ENCODE measurements at places on chromosomes 7 and 10.

- no peak for DNase-seq
Observed at GRCh38 chr10:124739986-124740368, 4.2 kb downstream of the FAM53B start.

- DNase-seq: no peak
Observed at GRCh38 chr7:35777121-35777520, 23.7 kb upstream of the SEPTIN7 start.

DNA sequence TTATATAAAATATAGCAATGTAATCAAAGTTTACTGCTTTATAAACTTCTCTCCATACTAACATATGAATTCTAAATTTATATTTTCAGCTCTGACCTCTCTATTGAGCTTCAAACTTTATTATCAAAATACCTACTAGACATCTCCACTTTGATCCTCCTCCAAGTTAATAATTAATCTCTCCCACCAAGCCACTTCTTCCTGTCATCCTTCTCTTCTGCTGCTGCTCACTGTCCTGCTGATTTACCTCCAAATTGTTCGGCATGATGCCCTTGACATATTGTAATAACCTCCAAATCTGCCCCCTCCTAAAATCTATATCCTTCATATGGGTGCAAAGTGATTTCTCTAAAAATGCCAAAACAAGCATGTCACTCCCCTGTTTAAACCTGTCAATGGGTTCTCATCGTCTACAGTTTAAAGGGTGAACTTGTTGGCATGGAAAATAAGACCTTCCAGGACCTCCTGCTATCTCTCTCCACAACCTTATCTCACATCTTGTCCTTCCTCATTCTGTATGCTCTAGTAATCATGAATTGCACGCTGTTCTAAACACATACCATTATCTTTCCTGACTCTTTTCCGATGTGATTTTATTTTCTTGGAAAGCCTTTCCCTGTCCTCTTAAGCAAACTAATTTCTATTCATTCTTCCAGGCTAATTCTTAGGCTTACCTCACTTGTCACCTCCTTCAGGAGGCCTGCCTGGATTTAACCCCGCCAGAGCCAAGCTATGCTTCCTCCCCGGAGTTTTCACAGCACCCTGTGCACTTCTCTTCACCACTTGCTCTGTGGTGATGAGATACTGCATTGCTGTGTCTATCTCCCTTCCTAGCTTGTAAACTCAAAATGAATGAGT is 52.1 kb upstream of the STK17A start:
- DNase-seq: no peak

- DNase-seq: no peak
Observed at GRCh38 chr7:37961251-37961650, 40.8 kb downstream of the EPDR1 start.

- no peak for DNase-seq
Observed at GRCh38 chr10:53045315-53045714, 272.7 kb upstream of the MBL2 start.

Data from stimulated activated CD4-positive, alpha-beta T cell treated with anti-CD3 and anti-CD28 coated beads, Interleukin-4, amount 100 ng/mL, for 48 hours (primary cell).